ENCODE measurements at places on chromosomes 4 and X.

DNA sequence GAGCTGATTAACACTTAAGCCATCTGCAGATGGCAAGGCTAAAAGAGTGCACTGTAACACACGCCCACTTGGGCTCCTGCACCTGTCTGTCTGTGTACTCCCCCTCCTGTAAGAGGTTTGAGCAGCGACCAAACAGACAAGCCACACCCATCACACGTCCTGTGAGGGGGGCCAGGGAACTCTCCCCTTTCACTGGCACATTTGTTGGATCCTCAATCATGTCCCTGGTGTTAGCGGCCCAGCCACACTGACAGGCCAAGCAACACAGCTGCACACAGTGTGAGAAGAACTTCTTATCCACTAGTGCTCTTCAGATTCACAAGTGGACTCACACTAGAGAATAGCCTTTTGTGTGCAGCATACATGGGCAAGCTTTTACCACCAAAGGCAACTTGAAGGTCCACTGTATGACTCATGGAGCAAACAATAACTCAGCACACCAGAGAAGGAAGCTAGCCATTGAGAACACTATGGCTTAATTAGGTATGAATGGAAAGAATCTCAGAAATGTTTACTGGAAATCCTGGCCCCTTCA, 29.1 kb upstream of the UTP14A start:
- no peak for DNase-seq

DNA sequence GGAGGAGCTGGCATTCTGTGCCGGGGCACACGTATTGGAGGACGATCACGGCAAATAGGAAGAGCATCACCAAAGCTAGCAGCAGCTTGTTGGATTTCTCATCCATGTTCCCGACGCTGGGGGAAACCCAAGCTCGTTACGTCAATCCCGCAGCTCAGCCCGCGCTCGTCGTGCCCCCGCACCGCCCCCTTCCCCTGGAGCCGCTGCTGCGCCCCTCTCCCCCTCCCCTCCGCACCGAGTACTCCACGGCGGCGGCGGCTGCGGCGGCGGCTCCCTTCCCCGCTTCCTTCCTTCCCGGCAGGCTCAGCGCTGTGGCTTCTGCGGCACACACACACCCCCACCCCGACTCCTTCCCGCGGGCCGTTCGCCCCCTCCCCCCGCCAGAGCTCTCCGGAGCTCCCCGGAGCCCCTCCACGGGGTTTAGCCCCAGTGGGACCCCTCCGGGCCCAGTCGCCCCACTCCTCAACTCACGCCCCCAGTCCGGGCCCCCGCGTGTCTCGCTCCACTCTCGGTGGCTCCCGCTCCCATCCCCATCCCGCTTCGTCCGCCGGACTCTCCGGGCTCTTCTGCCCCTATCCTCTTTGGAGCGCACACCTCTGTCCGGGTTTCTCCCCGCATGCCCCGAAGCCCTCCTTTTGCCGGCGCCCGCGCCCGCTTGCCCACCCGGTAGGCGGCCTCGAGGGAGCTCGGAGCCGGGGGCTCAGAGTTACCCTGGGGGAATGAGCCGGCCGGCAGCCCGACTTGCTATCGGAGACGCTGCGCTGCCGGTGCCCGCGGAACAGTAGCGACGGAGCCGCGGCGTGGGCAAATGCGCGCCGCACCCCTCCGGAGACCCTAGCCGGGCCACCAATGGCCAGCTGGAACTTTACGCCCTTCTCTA, 978 bp downstream of the HS6ST2 start:
- DNase-seq = no peak

GRCh38 chrX:136386826-136387225, 86.1 kb downstream of the ADGRG4 start:
- no peak for DNase-seq

- DNase-seq = no peak
These were observed 374.0 kb upstream of the EMCN start for GRCh38 chr4:100891808-100892207.

- no peak for DNase-seq
These were observed 154.7 kb downstream of the BEND2 start for GRCh38 chrX:18065956-18066355.

GRCh38 chr4:103405415-103405814, 207.3 kb upstream of the CENPE start:
- DNase-seq = no peak

- DNase-seq = no peak
These were observed at the start of gene EGF for GRCh38 chr4:109912706-109913595. EGF (plus strand) TSS chr4:109912883; CDS start chr4:109913336, 453 bp downstream.

DNA sequence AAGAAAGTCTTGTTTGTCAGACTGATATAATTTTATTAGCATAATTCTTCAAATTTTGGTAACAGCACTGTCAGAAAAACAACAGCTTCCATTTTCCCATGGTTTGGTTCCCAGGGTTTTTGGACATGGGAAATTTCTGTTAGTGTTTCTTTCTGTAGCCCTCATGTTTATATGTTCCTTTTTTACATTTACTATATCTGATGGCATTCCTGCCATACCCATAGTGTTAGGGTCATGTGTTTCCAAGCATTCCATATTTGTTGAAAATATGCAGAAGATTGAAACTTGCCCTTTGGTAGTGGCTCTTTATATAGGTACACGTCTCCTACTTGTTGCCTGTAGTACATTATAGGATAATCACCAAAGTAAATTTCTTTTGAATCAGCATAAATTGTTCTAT, 65.8 kb downstream of the PDLIM5 start:
- no peak for DNase-seq

- no peak for DNase-seq
These were observed 4.5 kb upstream of the GRSF1 start for GRCh38 chr4:70844180-70844579.

GRCh38 chr4:24770032-24770584, 25.3 kb upstream of the SOD3 start:
- DNase-seq = no peak

GRCh38 chrX:136468391-136469103, 19.2 kb upstream of the BRS3 start:
- DNase-seq = no peak

- no peak for DNase-seq
These were observed 14.4 kb downstream of the ITGB1BP2 start for GRCh38 chrX:71315917-71316316.

DNA sequence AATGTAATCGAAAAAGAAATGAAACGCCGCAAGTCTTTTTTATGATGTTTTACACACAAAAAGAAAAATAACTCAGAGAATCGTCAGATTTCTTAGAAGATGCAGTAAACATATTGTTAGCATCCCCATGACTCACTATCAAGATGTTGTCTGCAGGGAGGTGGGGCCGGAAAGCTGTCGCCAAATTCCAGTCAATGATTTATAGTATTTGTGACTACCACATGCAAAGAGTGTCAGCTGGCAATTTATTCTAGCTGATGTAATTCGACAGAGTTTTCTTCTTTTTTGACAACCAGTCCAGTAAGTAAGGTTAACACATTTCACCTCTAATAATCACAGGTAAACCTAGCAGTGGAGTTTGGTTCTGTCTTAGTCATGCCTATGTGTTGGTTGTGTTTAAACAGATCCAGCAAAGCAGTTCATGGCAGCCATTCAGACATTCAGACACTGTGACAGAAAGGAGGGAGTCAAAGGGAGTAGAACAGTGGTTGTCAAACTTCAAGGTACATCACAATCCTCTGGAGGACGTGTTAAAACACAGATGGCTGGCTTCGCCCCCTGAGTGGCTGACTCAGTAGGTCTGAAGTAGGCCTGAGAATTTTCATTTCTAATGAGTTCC, 19.8 kb upstream of the PPP1R2C start:
- DNase-seq = no peak

DNA sequence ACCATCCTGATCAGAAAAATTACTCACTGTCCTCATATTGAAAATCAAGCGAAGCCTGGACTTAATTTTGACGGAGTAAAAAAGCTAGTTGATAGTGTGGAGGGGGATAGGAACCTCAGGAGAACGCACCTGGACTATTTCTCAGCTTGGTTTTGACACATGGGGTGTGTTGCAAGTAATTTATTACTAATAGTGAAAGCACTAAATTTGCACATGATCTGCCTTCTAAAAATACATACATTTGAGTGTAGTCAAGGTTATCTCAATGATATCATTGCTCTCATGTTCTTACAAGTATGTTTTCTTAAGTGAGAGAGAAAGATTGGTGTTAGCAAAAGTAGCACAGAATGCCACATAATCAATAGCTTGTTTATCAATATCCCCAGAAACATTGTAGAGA, 29.5 kb downstream of the LRIT3 start:
- peak; percentile 27 for DNase-seq

GRCh38 chr4:22593933-22594332, 78.1 kb upstream of the ADGRA3 start:
- no peak for DNase-seq

DNA sequence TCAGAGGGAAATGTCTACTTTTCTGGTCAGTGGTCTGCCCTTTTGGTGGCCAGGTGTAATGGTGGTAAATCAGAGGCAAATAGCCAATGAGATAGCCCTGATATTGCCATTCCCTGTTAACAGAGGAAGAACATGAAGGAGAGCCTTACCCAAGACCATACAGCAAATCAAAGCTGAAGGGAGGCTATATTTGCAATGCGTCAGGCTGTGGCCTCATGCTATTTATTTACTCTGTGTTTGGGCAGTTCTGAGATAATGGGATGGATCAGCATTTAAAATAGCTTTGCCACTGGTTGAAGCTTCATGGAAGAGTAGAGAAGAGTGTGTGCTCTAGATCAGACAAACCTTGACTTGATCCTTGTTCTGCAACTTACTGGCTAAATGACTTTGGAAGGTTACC, 73.3 kb upstream of the MAML3 start:
- DNase-seq = no peak

DNA sequence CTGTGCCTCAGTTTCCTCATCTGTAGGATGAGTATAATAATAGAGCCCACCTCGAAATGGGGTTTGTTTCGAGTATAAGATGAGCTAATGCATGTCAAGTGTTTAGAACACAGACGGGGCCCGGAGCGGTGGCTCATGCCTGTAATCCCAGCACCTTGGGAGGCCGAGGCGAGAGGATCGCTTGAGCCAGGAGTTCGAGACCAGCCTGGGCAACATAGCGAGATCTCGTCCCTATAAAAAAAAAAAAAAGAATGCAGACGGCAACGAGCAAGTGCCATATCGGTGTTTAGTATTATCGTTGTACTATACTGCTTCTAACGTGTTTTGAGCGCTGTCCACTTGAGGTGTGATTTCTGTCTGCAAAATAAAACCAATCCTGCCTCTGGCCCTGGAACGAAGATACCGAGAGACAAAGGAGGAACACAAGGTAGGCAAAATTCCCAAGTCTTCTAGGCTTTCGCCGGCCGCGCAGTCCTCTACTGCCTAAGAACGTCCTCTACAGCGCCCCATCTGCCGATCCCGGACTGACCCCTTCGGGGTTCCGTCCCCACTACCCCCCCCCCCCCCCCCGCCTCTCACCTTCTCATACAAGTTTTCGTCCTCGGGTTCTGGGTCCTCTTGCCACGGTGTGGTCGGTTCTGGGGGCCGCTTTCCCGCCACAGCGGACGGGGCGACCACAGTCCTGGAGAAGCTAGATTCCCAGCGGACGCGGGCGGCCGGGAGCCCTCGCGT, 442 bp downstream of the NDUFB11 start:
- DNase-seq = peak; percentile 57

- no peak for DNase-seq
These were observed 4.8 kb upstream of the TIMP1 start for GRCh38 chrX:47577424-47577823.

DNA sequence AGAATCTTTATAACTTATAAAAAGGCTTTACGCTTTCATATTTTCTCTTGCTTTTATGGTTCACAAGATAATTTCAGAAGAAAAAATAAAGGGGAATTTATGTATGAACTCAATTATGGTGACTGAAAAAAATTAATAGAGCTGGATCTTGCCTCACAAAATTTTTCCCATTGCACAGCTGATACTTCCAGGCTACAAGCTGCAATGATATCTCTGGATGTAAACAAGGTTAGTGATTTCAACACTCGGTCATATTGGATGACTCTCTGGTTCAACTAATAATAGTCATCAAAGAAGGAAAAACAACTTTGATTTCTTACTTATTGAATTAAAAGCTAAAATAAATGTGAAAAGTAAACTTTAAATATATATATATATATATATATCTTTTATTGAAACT, 868.0 kb downstream of the FAT4 start:
- no peak for DNase-seq

- DNase-seq = no peak
These were observed 102.6 kb downstream of the FHDC1 start for GRCh38 chr4:153038623-153039311.

DNA sequence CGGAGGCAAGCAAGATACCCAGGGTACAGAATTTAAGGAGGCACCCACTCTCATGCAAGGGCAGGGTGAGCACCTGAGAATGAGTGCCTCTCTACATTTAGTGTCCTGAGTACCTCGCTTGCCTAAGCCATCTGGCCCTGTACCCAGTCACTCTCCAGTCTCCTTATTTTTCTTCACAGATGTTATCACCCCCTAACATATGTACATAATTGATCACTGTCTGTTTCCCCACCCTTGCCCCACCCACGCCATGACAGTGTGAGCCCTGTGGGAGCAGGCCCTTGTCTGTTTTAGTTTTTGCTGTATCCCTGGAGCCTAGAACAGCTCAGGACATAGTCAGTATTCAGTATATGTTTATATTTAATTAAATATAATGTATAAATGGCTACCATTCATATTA, 113.6 kb downstream of the SPRY1 start:
- no peak for DNase-seq

- DNase-seq = no peak
These were observed 17.9 kb upstream of the ADRA2C start for GRCh38 chr4:3748136-3748898.

DNA sequence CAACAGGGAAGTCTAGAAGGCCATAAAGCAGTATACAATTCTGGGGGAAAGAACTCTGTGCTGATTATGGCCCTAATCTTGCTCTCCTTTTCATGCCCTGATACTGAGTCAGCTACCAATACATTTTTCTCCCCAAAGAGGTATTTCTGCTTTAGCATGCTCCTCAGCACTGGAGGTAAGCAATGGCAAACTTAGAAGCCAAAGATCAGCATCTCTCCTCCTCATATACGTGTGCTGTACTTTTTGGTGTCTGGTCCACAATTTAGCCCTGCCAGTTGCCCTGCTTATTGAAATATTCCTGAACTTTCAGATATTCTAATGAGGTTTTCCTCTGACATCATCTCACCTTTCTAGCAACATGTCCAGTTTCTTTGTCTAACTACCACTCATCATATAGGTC, 226.2 kb downstream of the FSTL5 start:
- DNase-seq = no peak

GRCh38 chr4:165384598-165384997, 5.8 kb downstream of the CPE start:
- DNase-seq = no peak

DNA sequence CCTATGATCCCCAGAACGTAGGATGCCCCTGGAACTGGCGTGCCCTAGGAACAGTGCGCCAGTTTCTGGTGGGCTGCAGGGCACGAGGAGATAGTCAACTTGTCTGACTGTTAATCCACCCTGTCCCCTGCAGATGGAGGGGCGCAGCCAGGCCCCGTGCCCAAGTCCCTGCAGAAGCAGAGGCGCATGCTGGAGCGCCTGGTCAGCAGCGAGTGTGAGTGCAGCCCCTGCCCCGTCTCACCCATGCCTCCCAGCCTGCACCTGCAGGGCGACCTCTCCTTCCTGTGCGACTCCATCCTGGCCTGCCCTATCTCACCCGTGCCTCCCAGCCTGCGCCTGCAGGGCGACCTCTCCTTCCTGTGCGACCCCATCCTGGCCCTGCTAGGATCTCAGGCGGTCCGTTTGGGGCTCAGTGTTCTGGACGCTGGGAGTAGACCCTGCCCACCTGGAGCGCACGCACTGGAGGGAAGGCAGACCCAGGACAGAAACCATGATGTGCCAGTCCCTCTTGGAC, 22.2 kb downstream of the WFS1 start:
- no peak for DNase-seq

GRCh38 chrX:41603596-41603995, 85.2 kb upstream of the GPR34 start:
- DNase-seq = no peak

- DNase-seq = no peak
These were observed at the start of gene C4orf54 for GRCh38 chr4:99657798-99658197. C4orf54 (minus strand) TSS chr4:99657828; CDS start chr4:99654648, 3,180 bp downstream.
